ENCODE measurements at places on chromosomes 2 and 18.

DNA sequence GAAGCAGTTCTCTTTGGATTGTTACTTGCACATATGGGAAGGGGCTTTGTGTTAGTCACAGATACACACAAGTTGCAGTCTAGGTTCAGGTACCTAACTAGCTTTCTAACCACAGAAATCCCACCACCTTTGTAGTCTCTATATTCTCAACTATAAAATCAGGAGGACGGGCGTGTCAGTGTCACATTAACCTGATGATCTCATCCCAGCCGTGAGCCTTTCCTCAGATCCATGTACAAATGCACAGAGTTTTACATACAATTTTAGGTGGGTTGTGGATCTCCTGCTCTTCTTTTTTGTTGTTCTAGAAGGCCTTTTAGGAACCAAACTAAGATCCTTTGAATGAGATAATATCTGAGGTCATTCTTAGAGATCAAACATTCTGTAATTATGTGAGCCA, 94.0 kb downstream of the ZNF532 start:
- no peak overlapping the region for H3K27ac ChIP-seq
- peaks cover under 1% of the 10 kb centered on the region for H3K4me1 ChIP-seq
- H3K36me3 ChIP-seq, result no peaks in the 10 kb centered on the region
- H3K27me3 ChIP-seq, result no peaks in the 10 kb centered on the region
- no peak overlapping the region for H3K4me3 ChIP-seq

DNA sequence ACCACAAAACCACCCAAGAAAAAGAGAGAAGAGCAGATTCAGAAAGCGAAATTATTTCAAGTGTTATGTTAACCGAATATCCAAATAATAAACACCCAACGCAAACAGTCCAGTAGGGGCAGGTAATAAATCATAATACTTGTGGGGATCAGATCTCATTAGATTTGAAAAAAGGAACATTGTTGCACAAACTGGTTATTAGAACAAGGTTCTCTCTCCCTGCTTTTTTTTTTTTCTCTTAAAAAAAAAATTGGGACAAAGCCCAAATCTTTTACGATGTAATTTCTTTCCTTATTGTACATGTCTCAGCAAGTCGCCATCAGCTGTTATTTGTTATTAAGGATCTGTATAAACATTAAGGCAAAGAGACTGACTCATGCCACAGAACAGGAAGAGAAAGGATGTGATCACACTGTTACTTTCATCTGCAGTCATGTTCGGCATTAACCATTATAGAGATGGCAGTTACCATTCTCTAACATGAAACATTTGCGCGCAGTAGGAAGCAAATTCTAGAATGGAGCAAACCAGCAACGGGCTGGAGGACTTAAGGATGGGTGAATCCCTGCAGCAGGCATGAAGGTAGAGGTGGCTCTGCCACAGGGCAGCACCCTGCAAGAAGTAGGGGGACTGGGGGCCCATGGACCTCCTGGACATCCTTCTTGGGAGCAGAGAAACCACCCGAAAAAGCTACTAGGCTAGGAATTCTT, 42.0 kb downstream of the EPHA4 start:
- no peak overlapping the region for H3K27ac ChIP-seq
- no peak for DNase-seq
- peaks cover 13% of the 10 kb centered on the region for H3K4me1 ChIP-seq
- no peaks in the 10 kb centered on the region for H3K36me3 ChIP-seq

DNA sequence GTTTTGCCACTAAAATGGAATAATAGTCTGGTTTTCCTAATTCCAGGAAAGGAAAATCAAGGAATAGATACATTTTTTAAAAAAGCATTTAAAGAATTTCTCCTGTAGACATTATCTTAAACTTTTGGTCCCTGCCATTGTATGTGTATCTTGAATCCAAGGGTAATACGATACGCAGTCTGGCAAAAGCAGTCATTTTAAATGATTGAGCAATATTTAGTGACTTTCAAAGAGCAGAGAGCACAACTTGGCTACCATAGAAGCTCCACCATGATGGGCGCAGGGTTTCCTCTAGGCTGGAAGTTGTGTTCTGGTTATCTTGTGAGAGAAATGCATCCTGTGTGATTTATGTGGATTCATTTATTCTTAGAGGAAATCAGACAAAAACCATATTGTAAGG, 92.9 kb downstream of the NEDD4L start:
- no peak for DNase-seq
- no peak overlapping the region for H3K4me3 ChIP-seq
- no peaks in the 10 kb centered on the region for H3K4me1 ChIP-seq
- H3K27me3 ChIP-seq, result no peaks in the 10 kb centered on the region
- no peaks in the 10 kb centered on the region for H3K36me3 ChIP-seq
- H3K27ac ChIP-seq, result no peak overlapping the region

- no peak overlapping the region for H3K4me3 ChIP-seq
- peak; percentile 37 for DNase-seq
- H3K27me3 ChIP-seq, result no peaks in the 10 kb centered on the region
- no peak overlapping the region for H3K27ac ChIP-seq
- H3K4me1 ChIP-seq, result no peaks in the 10 kb centered on the region
Measured at GRCh38 chr2:96353032-96353561, 17.5 kb downstream of the NCAPH start.

DNA sequence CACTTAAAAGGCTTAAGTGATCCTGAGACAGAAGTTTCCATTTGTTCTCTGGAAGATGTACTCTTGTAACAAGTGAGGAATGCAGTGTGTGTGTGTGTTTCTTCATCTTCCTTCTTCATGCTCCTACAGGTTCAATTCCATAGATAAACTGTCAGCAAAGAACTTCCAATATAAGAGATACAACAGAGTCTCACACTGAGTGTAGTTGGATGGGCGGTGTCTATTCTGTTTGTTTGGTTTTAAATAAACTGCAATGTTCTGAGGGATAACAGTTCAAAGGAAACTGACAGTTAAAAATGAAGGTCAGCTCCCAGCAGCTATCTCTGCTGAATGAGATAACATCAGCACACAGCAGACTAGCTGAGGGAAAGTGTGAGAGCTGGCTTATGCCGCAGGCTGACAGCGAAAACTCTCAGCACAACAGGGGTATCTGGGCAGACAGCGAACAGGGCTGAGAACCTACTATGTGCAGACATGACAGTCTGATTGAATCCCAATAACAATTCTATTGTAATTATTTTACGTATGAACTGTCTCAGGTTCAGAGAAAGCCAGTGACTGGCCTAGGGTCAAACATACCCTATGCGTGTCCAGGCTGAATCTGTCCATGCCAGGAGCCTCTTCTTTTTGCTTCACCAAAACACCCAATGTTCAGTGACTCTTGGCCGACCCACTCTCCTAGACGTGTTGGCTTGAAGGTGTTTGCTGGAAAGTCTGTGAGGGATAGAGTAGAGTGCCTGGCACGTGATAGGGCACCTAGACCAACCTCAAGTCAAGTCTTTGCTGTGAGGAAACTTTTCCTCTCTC, 201.9 kb upstream of the TRIB2 start:
- H3K4me3 ChIP-seq, result no peak overlapping the region
- no peaks in the 10 kb centered on the region for H3K4me1 ChIP-seq
- no peaks in the 10 kb centered on the region for H3K27me3 ChIP-seq
- no peak overlapping the region for H3K27ac ChIP-seq
- no peaks in the 10 kb centered on the region for H3K36me3 ChIP-seq

DNA sequence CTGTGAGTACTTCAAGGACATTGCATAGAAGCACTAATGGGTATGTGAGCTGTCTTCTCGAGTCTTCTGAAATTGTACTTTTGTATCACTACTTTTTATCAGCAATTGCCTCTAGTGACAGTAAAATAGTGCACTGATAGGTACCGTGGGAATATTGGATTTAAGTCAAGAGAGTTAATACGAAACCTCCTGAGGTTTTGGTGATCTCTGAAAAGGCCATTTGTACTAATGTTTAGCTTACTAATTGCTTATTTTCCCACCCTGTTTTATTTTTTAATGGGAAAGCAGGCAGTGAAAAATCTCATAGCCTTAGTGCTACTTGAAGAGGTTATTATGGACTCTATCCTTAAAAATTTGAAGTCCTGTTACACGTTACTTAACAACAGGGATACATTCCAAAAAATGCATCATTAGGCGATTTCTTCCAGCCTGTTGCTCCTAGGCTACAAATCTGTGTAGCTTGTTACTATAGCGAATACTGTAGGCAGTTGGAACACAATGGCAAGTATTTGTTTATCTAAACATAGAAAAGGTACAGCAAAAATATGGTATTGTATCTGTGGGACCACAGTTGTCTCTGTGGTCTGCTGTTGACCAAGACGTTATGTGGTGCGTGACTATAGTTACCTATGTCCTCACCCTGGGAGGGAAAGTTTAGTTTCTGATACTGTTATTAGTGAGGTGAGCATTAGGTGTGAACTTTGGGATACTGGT, 65.9 kb downstream of the CAB39 start:
- peaks cover 10% of the 10 kb centered on the region for H3K4me1 ChIP-seq
- H3K36me3 ChIP-seq, result no peaks in the 10 kb centered on the region
- no peak overlapping the region for H3K4me3 ChIP-seq
- no peak overlapping the region for H3K27ac ChIP-seq
- no peak for DNase-seq

DNA sequence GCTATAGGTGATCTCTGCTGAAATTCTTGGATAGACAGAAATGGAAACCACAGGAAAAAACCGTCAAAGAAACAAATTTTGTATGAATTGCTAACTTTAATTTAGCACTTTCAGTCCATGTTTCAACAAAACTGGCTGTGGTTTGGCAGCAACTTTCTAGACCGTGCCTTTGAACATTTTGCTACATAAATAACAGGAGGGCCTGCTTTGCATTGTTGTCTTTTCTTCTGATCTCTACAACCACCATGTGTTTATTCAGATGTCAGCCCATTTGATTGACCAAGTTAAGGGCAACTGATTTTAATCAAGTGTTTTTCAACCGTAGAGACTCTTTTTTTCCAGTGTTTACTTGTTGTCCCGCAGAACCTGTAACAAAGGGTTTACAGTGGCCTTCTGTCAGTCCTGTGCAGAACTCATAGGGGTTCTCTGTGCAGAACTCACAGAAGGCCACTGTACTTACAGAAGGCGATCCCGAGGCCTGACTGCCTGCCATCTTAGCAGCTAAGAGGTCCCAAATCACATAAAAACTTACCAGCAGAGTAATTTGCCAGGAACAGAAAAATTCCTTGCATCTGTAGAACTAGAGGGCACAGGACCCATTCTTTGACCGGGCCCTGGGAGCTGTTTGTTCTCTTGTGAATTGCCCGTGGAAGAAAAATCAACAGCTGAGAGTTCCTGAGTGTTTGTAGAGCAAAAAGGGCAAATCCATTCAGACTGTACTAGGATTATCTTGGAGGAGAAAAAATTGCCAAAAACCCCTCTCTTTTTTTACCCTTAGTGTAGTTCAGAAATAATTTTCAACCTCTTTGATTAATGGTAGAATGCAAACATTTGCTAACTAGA, 120.6 kb downstream of the PRKRA start:
- H3K36me3 ChIP-seq, result no peaks in the 10 kb centered on the region
- H3K27ac ChIP-seq, result no peak overlapping the region
- H3K4me3 ChIP-seq, result no peak overlapping the region
- DNase-seq, result no peak

- no peak overlapping the region for H3K4me3 ChIP-seq
- no peaks in the 10 kb centered on the region for H3K4me1 ChIP-seq
- H3K36me3 ChIP-seq, result no peaks in the 10 kb centered on the region
- DNase-seq, result no peak
Measured at GRCh38 chr18:28411806-28412205, 234.9 kb upstream of the CDH2 start.

GRCh38 chr2:29082804-29083495, 8.6 kb upstream of the PCARE start:
- no peaks in the 10 kb centered on the region for H3K4me1 ChIP-seq
- no peaks in the 10 kb centered on the region for H3K36me3 ChIP-seq
- H3K27ac ChIP-seq, result no peak overlapping the region

- H3K4me3 ChIP-seq, result no peak overlapping the region
- H3K4me1 ChIP-seq, result no peaks in the 10 kb centered on the region
- DNase-seq, result no peak
Measured at GRCh38 chr18:74760436-74760835, 162.8 kb downstream of the ZNF407 start.

GRCh38 chr2:44450082-44450481, 88.3 kb downstream of the CAMKMT start:
- H3K27me3 ChIP-seq, result no peaks in the 10 kb centered on the region
- no peak overlapping the region for H3K27ac ChIP-seq
- H3K36me3 ChIP-seq, result no peaks in the 10 kb centered on the region

GRCh38 chr18:70398076-70398475, 109.2 kb downstream of the SOCS6 start:
- H3K4me3 ChIP-seq, result no peak overlapping the region
- H3K36me3 ChIP-seq, result no peaks in the 10 kb centered on the region
- H3K4me1 ChIP-seq, result no peaks in the 10 kb centered on the region
- H3K27me3 ChIP-seq, result no peaks in the 10 kb centered on the region
- no peak for DNase-seq

DNA sequence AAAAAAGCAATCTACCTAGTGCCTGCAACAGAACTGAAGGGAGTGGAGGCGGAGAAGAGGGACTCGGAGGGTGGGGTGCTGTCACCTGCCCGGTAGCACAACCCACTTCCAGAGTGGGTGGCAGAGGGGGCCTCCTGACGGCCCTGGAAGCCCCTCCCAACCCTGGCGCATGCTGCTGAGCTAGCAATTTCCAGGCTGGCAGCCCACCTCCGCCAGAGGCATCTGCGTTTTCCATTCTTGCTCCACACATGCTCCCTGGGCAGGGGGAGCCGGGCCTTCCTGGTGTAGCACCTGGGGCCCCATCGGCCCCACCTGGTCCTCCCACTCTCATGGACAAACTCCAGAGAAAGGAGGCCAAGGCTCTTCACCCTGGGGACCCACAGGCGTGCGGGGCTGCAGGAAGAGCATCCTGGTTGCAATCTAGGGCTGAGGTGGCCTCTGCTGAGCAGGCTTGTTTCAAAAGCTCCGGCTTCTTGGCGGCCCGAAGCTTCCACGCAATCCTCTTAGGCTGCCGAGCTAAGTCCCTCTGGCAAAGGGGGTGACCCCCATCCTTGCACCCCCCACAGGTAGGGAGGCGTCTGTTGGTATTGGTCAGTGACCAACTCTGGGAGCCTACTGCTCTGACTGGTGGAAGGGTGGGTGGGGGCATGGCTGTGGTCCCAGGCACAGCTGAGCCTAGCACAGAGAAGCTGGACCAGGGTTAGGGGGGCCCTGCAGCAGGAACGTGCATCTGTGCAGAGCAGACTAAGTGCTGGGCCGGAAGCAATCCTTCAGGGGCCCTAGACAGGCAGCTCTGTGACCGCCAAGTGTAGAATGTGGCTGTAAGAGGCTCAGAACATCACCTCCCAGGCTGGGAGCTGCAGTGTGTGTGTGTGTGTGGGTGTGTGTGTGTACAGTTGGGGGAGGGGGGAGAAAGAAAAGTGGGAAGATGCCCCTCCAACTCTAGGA, 2.6 kb downstream of the HS6ST1 start:
- peak overlapping the region; percentile 87 for H3K4me3 ChIP-seq
- H3K36me3 ChIP-seq, result no peaks in the 10 kb centered on the region
- peaks cover 25% of the 10 kb centered on the region for H3K4me1 ChIP-seq
- peak; percentile 47 for DNase-seq

All from ovary (tissue), 10 donors.